ENCODE measurements at places on chromosomes 3 and 15.

DNA sequence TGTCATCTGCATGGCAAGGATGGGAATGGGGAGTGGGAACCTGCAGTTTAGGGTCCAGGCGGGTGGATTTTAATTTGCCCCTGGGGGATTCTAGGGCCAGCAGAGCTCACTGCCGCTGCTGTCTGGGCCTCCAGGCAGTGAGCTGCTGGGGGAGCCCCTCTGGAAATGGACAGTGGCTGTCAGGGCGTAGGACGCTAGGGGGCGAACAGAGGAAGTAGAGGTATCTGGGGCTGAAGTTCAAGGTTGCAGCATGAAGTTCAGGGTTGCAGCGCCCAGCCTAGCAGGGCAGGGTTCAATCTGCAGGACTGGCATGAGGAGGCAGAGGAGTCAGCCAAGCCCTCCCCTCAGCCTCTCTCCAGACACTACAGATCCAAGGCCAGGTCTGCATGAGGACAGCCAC lies 49.5 kb downstream of the APBA2 start:
- peak; percentile 42 for DNase-seq

DNA sequence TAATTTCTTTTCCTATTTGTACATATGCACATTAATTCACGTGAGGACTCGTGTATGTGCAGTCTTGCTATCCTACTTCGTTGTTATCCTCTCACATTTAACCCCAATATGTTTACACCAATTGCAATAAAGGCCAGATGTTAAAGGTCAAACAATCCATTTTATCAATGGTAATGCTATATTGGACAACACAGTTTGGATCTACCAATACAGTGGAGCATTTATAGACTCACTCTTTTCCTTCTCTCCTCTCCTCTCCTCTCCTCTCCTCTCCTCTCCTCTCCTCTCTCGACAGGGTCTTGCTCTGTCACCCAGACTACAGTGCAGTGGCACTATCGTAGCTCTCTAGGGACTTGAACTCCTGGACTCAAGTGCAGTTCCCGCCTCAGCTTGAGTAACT lies 324.0 kb downstream of the PTPRG start:
- DNase-seq, result no peak

DNA sequence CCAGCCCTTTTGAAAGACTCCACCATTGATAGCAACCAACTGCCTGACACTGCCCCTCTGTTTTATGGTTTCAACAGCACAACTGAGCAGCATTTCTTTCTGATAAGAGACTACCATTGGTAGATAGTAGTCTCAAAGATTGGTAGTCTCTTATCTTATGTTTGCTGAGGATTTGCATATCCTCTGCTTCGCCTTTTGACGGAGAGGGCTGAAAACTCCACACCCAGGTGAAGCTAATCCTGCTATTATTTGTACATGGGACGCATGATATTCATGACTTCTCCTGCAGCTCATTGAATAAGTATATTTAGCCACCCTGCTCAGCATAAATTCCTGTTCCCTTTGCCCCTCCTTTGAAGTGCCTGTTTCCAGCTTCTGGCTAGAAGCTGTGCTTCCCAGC lies 119.4 kb upstream of the STRIT1 start:
- no peak for DNase-seq

DNA sequence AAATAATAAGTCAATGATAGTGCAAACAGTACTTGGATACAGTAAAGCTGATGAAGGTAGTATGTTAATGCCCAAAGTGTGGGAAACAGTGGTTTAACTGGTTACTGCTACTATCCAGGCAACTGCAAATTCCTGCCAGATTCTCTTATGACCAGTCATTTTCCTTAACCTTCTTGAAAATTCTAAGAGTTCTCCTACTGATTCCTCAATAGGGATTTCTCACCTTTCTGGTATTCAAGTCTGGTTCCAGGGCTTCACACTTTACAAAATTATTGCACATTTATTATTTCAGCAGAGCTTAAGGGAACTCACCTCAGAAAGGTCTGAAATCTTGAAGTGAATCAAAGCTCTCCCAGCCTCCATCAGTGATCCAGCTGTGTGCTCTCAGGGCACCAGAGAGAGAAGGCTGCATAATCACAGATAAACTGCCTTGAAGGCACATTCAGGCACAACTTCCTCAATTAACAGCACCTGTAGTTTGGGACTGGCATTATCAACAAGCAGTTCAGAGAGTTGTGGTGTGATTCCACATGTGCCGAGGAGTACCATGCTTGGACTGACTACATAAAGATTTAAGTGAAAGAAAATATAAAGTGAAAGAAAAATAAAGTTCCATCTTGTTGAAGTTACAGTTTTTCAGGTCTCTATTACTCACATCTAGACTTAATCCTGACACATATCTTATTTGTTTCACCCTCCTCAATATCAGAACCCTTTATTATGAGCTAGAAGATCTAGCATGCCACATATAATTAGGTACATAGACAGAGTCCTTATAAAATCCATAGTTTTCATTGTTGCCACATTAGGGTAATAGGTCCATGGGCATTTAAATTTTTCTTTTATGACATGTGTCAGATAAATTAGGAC lies 59.5 kb upstream of the TIPARP start:
- no peak for DNase-seq

- DNase-seq, result no peak
Observed at GRCh38 chr3:52471371-52472238, 16.2 kb downstream of the NISCH start.
